Retinal pigment epithelial cell (primary cell): ENCODE measurements at places on chromosomes 6 and 20.

- no peak for DNase-seq
Observed at GRCh38 chr6:130211691-130212090, 11.1 kb downstream of the SAMD3 start.

GRCh38 chr20:35199740-35200139 lies 26.8 kb upstream of the MMP24 start:
- DNase-seq = no peak

DNA sequence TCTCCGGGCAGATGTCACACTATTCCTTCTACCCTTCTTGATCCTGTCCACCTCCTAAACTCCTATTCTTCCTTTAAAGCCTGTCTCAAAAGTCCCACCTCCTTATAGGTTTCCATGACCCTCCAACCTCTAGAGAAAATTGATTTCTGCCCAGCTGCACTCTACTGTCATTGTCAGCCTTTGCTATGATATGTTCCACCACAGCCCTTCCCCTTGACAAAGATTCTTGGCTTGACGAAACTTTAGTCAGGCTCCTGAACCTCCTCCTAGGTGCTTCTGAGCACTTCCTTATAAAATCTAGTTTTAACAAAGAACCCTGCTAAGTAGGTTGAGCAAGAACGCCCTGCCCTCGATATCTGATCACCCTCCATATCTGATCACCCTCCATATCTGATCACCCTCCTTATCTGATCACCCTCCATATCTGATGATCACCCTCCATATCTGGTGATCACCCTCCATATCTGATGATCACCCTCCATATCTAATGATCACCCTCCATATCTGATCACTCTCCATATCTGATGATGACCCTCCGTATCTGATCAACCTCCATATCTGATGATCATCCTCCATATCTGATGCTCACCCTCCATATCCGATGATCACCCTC lies 103.2 kb downstream of the RIN2 start:
- no peak for DNase-seq

DNA sequence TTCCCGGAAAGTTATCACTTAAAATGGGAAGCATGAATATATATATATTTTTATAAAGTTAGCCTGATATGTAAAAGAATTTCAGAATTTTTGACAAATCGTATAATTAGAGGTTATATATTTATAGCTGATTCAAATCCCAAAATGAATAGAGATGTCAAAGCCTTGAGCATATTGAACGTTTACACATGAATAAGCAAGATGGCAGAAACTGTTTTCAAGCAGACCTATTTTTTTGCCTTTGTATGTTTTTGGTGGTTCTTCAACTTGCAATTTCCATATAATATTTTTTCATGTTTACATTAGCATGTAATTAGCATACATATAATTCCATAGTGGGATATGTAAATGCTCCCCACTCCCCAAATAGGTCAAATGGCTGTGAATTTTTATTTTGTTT lies 189.9 kb downstream of the PRL start:
- no peak for DNase-seq

GRCh38 chr20:11573507-11573906 lies 344.2 kb upstream of the BTBD3 start:
- DNase-seq = no peak

DNA sequence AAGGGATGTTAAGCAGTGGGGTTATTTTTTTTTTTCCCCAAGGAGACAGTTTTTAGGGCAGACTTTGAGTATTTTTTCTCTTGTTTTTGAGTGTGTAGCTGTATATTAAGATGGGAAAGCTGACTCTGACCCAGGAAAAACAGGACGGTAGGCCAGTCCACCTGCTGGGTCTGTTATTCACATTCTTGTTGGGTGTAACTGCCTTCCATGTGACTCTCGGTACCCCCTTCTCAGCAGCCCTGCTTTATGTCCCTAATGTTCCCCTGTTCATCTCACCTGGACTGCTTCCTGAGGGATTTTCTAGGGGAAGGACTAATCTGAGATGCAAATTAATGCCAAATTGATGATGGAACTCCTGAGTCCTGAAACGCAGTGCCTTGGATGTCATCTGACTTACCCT lies 21.9 kb downstream of the FOXO3 start:
- no peak for DNase-seq

DNA sequence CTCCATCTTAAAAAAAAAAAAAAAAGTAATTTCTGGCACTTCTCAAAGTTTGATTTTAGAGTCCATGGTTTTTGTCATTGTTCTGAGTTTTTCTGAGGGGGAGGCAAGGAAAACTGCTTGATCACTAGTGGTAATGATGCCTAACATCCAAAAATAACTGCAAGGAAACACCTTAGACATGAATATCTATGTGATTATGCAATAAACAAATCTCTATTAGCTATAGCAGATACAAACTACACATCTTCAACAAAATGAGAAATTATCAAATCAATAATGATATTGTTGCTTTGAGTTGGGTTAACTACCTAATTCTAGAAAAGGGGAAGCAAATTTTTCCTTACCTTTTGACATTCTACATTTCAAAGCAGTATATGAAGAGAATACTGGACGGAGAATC lies 230.9 kb upstream of the JARID2 start:
- DNase-seq = no peak
